ENCODE measurements at places on chromosomes 13 and 19. TPM values are rescaled to one million over a fixed set of nuclear protein-coding genes. Genes with fewer than 3 reads are reported as not detected.

Gene GJB2
- polyA plus RNA-seq: 0.30 TPM

Gene SWSAP1
- polyA plus RNA-seq: 2.1 TPM

Gene CYP4F3
- polyA plus RNA-seq: 0.04 TPM

Gene GARRE1
- polyA plus RNA-seq: 7.8 TPM

Gene INSR
- 40.5 TPM for polyA plus RNA-seq

Gene MTUS2
- polyA plus RNA-seq: 28.7 TPM

Gene KCNC3
- polyA plus RNA-seq: 1.7 TPM

Gene NLRP4
- not detected for polyA plus RNA-seq

Gene FUT1
- 3.0 TPM for polyA plus RNA-seq

Gene ZNF541
- 0.15 TPM for polyA plus RNA-seq

Gene TNFRSF19
- polyA plus RNA-seq: 16.6 TPM

Gene FFAR3
- 0.15 TPM for polyA plus RNA-seq

Gene DCT
- not detected for polyA plus RNA-seq

Gene CYP2F1
- polyA plus RNA-seq: not detected

Gene SIGLEC6
- polyA plus RNA-seq: 0.10 TPM

Gene ZNF91
- polyA plus RNA-seq: 9.5 TPM

Gene WASF3
- 3.5 TPM for polyA plus RNA-seq

Gene KIR2DL3
- not detected for polyA plus RNA-seq

Gene KLK2
- not detected for polyA plus RNA-seq

Gene ZNF154
- 1.4 TPM for polyA plus RNA-seq

Gene PTGIR
- polyA plus RNA-seq: 2.7 TPM

Gene VSTM2B
- polyA plus RNA-seq: not detected

Gene SIGLEC12
- 0.15 TPM for polyA plus RNA-seq
